GM23248 (cell line): ENCODE measurements at places on chromosomes 6 and 20.

GRCh38 chr20:49615401-49616153 lies 47.6 kb upstream of the PTGIS start:
- DNase-seq = peak; percentile 55

DNA sequence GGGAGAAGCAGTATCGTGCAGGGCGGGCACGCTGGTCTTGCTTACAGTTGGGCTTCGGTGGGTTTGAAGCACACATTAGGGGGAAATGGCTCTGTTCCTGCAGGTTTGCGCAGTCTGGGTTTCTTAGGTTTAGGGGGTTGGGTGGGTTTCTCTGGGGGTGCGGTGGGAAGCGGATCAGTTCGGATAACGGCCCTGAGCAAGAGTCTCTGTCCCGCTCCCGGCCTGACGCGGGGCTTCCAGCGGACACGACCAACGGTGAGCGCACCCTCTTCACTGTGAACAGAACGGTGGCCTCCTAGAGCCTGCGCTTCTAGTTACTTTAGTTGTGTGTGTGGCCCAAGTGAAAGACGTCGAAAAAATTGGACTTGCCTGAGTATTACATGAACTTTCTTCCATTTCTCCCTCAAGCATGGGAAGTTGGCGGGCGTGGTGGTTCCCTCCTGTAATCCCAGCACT lies 635 bp upstream of the ELOVL2 start:
- DNase-seq = no peak

DNA sequence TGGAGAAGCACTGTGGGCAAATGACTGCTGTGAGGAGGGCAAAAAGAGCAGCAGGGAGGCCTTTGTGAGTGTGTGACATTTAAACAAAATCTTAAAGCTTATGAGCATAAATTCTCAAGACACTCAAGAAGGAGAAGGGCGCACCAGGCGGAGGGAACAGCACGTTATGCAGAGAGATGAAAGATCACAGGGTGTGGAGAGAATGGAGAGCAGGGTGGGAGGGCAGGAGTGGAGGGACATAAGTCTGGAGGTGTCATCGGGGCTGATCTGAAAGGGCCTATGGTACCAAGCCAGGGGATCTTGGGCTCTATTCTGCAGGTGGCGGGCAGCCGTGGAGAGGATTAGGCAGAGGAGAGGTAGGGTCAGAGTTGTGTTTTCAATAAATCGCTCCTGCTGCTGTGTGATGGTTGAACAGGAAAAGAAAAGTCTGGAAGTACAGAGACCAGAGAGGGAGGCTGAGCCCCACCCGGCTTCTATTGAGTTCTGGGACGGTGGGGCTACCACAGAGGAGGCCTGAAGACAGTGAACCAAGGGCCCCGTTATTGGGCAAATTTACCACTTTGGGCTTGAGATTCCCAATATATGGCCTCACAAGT lies 24.3 kb upstream of the DLGAP4 start:
- no peak for DNase-seq

GRCh38 chr6:15783484-15783883 lies 120.7 kb upstream of the DTNBP1 start:
- DNase-seq = no peak

- no peak for DNase-seq
Measured at GRCh38 chr6:159085396-159085895, 40.7 kb upstream of the TAGAP start.

DNA sequence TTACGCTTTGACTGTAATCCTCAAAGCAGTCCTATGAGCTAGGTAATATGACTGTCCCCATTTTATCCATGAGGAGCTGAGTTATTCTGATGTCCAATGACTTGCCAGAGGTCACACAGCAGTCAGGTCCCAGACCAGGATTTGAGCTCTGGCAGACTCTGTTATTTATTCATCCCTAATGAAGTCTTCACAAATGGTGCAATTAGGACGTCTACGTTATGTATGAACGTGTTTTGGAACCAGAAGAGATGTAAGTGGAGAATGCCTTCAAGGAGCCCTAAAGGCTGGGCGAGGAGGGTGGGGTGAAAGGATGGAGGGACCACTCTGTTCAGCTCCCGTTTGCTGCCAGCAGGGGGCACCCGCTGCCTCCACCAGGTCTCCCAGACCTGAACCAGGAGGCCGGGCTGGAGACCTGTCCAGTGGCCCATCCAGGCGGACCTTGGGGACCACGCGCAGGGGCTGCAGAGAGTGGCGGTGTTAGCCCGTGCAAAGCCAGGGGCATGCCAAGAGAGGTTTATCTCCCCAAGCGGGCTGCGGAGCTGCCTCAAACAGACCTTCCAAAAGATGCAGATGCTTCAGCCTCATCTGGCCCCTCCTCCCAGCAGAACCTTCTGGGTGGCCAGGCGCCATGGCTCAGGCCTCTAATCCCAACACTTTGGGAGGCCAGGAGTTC lies 15.2 kb upstream of the ZNF335 start:
- DNase-seq = peak; percentile 73

- DNase-seq = no peak
Measured at GRCh38 chr6:140285471-140285870, 911.0 kb upstream of the CITED2 start.

DNA sequence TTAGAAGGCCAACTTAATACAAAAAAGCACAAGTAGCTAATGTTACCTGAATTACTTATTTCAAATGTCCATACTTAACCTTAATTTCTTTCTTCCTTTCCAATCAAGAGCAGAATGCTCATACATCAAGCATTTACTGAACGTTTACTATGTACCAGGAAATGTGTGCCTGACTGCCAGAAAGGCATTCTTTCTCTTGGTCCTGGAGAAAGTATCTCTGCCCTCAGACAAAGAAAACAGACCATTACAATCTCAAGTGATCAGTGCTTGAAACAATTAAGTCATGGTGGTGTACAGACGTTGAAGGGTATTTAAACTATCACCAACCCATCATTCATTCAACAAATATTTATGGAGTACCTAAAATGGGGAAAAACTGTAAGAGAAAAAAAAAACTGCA lies 26.4 kb downstream of the CSNK2A1 start:
- no peak for DNase-seq

GRCh38 chr6:20827798-20828197 lies 293.5 kb downstream of the CDKAL1 start:
- DNase-seq = peak; percentile 77

- no peak for DNase-seq
Measured at GRCh38 chr20:63095718-63096654, 89.2 kb upstream of the BHLHE23 start.

GRCh38 chr20:58579069-58579818 lies 64.0 kb upstream of the APCDD1L start:
- DNase-seq = no peak

DNA sequence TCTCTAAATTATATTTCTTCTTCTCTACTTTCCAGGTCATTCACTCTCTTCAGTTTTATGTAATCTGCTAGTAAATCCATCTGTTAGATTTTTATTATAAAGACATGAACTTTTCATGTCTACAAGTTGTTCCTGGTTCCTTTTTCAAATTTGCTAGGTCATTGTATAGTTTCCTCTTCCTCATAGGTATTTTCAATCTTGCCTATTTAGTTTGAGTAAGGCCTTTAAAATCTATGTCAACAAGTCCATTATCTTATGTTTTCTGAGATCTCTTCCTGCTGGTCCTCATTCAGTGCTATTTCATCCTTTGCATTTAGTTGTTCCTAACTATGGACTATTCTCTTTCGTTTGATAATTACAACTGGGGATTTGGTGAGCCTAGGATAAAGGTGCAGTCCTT lies 11.0 kb downstream of the RRBP1 start:
- no peak for DNase-seq

DNA sequence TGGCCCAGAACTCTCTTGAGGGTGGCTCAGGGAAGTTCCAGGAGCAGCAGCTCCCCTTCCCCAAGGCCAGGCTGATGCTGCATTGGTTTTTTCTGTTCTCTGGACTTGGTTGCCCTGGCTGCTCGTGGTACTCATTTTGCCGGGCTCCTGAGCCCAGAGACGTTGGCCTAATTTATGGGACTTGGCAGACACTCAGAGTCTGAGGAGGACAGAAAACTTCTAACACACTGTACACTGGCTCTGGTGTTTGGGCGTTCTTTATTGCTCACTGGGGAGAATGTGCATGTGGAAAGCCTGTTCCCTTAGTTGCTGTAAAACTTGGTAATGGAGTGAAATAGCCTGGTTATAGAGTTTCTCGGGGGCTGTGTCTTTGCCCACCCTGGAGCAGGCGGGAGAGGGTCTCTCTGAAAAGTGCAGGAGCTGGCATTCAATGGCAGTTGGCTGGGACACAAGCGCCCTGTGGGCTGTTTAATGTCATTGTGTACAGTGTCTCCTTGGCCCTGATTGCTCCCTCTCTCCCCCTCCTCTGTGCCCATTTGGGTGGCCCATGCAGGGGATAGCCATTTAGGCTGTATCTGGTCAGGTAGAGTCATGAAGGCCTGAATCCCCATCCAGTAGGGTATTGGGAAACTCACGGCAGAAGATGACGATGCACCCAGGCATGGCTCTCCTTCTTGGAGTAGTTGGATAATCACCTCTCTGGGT lies 109.3 kb downstream of the CDC5L start:
- peak; percentile 41 for DNase-seq

- peak; percentile 7 for DNase-seq
Measured at GRCh38 chr6:169587975-169588374, 113.9 kb downstream of the WDR27 start.

DNA sequence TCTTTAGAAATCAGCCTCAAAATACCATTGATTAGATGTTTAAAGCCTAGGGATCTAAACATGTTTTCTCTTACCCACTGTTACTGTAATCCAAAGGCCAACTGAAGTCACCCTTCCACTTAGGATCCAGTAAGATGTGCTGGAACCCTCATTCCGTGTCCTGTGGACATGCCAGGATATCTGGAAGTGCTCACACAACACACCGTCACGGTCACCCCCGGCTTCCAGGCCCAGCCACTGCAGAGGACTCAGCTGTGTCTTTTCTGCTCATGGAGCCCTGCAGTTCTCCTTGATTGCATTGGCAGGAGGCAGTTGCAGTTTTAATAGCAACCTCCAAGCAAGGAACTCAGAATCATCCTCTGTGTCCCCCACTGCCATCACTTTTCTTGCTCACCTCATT lies 93.3 kb downstream of the CAP2 start:
- no peak for DNase-seq

DNA sequence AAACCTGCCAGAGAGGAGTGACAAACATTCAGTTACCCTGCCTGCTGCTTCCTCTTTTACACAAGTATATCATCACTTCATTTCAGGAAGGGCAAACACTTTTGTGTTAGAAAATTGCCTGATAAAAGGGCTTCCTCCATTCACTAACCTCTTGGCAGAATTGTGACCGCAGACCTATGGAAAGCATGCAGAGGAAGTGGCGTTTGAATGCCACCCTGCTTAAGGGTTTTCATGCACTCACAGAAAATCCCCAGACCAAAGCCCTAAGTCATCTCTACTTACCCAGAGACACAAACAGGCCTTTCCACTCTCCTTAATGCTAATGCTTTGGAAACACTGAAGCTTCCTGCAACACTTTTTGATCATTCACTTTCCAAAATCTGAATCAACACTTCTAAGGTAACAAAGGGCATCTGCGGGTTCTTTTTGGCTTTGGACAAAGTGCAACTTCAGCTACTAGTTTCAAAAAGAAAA lies 22.1 kb upstream of the RALGAPA2 start:
- DNase-seq = no peak

GRCh38 chr20:32432277-32432676 lies 74.1 kb downstream of the ASXL1 start:
- no peak for DNase-seq

GRCh38 chr6:139539852-139540251 lies 165.4 kb upstream of the CITED2 start:
- DNase-seq = peak; percentile 97

GRCh38 chr6:42140032-42140431 lies 2.4 kb downstream of the C6orf132 start:
- DNase-seq = peak; percentile 87

GRCh38 chr20:44704551-44704971 lies 10.6 kb upstream of the CCN5 start:
- DNase-seq = peak; percentile 77

DNA sequence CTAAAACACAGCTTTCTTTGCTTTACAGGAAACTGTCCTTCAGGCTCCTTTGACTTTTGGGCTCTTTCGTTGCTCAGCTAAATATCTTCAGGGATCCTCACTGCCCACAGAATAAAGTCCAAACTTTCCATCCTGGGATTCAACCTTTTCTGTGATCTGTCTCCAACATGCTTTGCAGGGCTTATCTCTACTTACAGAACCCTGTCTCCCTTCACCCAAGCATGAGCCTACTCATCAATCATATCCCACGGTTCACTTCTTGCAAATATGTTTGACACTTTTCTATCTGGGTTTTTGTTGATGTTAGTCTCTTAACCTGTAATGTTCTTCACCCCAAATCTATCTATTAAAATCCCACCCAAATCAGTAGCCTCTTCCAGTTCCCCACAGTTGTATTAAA lies 327.3 kb upstream of the RNF24 start:
- DNase-seq = no peak

GRCh38 chr6:150430815-150431214 lies 62.0 kb downstream of the IYD start:
- no peak for DNase-seq

GRCh38 chr6:112433457-112433856 lies 86.3 kb downstream of the RFPL4B start:
- DNase-seq = no peak

GRCh38 chr6:136763716-136764516 lies 28.4 kb downstream of the MAP3K5 start:
- no peak for DNase-seq

- no peak for DNase-seq
Measured at GRCh38 chr6:44361947-44362346, 19.5 kb downstream of the SPATS1 start.
